ENCODE measurements at places on chromosomes 16 and 17.

DNA sequence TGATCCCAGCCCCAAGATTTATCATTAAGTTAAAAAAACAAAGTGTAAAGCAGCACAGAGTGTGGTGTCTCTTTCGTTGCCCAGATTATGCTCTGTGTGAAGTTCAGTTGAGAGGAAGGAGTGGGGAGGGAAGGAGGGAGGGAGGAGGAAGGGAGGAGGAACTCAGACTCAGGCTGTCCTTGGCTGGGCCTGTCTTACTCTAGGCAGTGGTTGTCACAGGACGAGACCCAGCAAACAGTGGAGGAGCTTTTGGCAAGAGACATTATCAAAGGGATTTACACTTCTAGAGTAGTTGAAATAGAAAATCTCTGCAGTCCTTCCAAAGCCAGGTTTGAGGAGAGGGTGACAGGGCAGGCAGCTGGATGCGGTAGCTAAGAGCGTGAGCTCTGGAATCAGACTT lies 27.8 kb downstream of the KNOP1 start:
- DNase-seq = no peak

DNA sequence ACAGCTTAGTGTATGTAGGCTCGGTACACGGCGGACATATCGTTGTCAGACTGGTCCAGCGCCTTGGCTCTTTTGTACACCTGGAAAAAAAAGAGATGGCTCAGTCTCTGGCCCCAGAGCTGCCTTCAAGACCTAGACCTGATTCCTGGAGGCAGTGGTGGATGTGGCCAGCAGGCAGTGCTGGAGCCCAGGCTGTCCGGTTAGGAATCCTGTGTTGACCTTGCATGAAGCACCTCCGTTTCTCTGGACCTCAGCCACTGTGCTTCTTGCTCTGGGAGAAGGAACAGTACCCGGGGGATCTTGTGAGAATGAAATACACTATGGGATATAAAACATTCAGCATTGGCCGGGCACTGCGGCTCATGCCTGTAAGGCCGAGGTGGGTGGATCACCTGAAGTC lies 2.8 kb upstream of the ROGDI start:
- peak; percentile 41 for DNase-seq

GRCh38 chr17:77215281-77215680 lies 74.5 kb downstream of the SEC14L1 start:
- no peak for DNase-seq

GRCh38 chr16:17951378-17951777 lies 385.2 kb downstream of the NPIPA8 start:
- DNase-seq = no peak

DNA sequence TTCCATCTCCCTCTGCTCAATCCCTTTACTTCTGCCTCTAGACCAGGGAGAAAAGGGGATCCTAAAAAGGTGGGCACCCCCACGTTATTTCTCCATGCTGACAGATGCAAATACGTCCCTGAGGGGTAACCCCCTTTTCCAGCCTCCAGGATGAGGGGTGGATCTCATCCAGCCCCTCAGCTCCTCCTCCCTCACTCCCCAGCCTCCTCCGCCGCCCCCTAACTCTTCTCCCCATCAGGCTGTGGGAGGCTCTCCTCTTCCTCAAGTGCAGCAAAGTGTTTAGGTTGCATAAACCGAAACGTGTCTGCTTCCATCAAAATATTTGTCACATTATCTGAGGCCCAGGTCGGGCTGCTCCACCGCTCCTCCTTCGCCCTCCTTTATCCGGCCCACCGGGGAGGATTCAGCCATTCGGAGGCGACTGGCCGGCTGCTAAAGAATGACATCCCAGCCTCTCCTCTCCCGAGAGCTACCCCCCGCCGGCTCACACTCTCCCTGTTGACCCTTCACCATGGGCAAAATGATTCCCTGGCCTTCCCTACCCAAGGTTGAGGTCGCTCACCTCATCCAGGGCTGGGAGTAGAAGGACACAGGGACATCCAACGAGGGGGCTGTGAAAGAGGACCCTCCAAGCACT lies 1.2 kb upstream of the C1QL1 start:
- no peak for DNase-seq

- no peak for DNase-seq
Observed at GRCh38 chr17:78419970-78420815, 41.7 kb downstream of the PGS1 start.

- DNase-seq = no peak
Observed at GRCh38 chr16:79601092-79601930, 774 bp upstream of the MAF start.

GRCh38 chr17:2138318-2138717 lies 83.4 kb downstream of the HIC1 start:
- no peak for DNase-seq

DNA sequence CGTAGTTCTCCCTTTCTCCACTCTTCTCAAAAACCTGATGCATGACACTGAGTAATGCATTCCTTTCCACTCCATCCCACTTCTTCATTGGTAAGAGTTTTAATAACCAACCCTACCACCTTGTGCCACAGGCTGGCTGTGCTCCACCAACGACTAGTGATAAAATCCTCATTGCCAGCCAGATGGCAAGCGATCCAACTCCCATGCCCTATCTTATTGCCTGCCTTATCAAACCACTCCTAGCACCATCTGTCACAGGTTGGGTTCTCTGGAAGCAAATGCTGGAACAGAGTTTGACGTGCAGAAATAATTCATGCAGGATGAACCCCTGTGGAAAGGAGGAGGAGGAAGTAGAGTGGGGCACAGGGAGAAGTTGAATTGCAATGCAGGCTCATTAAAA lies 99.5 kb downstream of the CHD9NB start:
- DNase-seq = no peak
